ENCODE measurements at places on chromosomes 11 and 22.

DNA sequence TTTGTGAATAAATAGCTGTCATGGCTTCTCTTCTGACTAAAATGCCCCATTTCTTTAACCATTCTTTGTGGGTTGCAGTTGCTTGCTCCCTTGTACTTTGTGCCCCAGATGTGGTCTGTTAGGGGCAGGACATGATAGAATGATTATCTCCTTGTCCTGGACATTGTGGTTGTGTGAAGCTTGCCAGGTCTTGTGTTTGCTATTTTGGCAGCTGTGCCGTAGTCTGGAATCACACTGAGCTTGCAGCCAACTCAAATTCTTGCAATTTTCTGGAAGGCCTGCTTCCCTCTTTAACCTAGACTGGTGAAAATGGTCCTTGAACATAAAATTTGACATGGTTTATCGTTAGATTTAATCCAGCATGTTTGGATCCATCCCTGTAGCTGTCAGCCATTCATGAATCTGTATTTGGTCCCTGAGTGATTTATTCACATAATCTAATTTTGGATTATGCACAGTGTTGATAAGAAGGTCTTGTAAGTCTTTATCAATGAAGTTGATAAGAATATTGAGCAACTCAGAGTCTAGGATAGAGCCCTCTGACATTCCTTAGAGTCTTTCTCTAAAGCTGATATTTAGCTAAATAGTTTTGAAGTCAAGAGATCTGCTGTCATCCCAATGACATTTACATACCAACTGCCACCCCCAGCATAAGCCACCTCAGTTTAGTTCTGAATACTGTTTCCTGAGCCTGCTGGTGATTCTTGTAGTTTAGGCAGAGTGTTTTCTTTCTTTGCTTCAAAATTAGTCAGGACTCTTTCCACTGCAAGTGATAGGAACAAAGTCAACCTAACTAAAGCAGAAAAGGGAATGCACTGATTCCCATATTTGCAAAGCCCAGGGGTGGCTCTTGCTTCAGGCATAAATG lies 9.8 kb downstream of the SPON1 start:
- DNase-seq = no peak

GRCh38 chr11:96969251-96969650 lies 579.4 kb downstream of the JRKL start:
- no peak for DNase-seq

DNA sequence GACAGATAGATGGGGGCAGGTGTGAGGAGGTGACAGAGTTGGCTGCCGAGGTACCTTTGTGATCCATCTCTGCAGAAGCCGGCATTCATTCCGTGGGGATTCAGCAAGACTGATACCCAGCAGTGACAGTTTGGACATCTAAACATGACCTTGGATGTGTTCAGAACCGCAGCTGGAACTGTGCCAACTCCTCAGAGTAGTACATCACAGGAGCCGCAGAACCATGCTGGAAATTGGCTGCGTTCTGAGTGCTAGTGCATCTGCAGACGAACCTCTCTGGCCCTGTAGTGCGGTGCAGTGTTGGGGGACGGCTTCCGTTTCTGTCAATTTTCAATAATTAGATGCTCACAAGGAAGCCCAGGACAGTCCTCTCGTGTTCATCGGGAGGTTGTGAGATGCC lies 772.1 kb downstream of the NTM start:
- DNase-seq = no peak

DNA sequence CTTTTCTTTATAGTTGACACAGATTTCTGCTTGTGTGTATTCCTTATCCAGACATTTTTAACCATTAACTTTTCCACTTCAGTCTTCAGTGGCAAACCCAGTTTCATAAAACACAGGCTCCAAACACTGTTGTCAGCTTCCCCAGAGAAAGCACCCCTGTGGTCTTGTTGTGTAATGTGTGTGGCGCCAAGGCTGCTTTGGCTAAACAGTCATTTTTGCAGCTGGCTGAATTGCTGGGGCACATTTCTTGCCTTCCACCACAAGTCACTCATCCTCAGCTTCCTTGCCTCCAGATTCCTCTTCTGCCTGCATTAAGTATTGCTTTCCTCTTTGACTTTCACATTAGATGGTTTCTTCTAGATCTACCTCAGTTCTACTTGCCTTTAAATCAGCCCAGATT lies 40.5 kb downstream of the ARHGAP1 start:
- no peak for DNase-seq

DNA sequence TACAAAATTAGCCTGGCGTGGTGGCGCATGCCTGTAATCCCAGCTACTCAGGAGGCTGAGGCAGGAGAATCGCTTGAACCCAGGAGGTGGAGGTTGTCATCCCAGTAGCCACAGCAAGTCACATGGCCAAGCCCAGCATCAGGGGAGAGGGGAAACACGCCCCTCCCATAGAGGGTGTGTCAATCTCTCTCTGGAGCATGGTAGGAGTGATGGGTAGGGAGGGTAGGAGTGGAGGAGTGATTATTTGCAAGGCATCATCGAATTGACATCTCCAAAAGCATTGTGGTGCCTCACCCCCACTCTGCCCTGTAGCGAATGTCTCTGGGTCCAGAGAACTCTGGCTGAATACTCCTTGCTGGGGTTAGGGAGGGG lies 6.1 kb upstream of the SSTR3 start:
- no peak for DNase-seq

GRCh38 chr22:38468443-38469305 lies 778 bp downstream of the KDELR3 start:
- no peak for DNase-seq

- no peak for DNase-seq
Measured at GRCh38 chr22:27003297-27003696, 345.9 kb downstream of the MIAT start.

- no peak for DNase-seq
Measured at GRCh38 chr11:839875-840617, 2.3 kb downstream of the POLR2L start.

- no peak for DNase-seq
Measured at GRCh38 chr22:47194476-47195155, 432.2 kb downstream of the TBC1D22A start.

GRCh38 chr11:122618927-122619326 lies 36.6 kb upstream of the UBASH3B start:
- DNase-seq = no peak

DNA sequence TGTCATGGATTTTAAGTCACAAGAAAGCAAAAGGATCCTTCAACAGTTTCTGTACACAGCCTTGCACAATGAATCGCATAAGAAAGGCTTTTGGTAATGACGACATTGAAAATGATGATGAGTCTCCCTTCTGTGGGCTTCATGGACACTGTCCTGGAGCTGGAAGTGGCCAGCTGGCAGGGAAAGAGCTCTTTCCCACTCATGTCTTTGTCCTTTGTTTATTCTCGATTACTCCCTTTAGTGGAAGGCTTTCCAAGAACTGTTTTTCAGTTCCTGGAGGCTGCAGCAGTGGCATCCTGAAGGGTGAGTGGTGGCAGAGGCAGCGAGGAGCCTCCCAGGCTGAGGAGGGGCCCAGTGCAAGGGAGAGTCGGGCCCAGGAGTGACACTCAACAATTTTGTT lies 505.2 kb downstream of the NTM start:
- no peak for DNase-seq

DNA sequence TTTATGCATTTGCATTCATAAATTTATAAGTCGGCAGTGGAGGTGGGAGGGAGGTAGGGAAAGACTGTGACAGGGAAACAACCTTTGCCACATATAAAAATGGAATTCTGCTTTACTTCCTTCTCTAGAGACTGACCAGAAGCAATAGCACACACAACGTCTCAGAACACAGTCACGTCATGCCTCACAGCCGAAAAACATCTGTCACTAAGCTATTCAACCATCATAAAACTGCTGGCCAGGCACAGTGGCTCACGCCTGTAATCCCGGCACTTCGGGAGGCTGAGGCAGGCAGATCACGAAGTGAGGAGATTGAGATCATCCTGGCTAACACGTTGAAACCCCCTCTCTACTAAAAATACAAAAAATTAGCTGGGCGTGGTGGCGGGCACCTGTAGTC lies 101.0 kb upstream of the CHRM4 start:
- no peak for DNase-seq

GRCh38 chr11:45658292-45658991 lies 7.0 kb downstream of the CHST1 start:
- no peak for DNase-seq

DNA sequence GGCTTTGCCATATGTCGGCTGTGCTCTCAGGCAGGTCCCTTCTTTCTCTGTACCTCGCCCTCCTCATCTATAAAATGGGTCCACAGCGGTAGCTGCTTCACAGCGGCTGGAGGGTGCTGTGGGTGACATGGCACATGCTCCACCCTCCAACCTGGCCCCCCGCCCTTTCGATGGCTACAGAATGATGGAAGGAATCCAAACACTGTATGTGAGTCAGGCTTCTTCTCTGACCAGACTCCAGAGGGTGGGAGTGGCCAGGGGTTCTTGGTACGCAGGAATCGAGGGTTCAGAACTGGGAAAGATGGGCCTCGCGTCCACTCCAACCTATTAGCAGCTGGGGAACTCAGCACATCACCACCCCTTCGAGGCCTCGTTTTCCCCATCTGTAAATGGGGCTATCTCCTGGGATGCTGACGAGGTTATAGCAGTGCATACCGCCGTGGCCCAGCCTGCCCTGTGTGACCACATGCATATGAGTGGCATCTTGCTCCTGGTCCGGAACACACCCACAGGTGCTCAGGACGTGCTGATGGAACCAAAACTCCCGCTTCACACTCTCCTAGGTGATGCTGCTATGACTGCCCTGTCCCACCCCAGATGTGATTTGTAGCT lies 26.4 kb downstream of the MN1 start:
- no peak for DNase-seq

- no peak for DNase-seq
Measured at GRCh38 chr11:87299041-87299481, 261.3 kb downstream of the TMEM135 start.

DNA sequence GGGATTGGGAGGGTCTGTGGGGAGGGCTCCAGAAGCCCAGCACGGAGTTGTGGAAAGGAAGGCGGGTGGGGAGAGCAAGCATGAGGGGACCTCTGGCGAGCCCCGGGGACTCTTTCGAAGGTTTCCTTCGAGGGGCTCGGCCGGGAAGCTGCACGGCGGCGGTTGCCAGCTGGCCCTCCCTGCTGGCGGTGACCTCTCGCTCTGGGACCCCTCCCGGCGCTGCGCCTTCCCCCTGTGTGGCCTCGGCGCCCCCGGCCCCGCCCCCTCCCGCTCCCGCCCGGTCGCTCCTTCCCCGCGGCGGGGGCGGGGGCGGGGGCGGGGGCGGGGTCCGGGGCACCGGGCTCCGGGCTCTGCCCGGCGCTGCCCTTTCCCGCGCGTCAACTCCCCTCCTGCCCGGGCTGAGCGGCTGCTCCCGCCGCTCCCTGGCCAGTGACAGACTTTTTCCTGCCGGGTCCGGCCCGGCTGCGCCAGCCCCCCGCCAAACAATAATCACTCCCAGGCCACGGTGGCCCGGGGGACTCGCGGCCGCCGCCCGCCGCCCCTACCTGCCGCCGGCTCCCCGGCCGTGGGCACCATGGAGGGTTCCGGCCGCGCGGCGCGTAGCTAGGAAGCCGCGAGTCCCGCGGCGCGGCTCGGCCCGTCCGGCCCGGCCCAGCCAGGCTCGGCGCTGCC lies 941 bp downstream of the CLCF1 start:
- DNase-seq = no peak

GRCh38 chr11:48270621-48271020 lies 7.0 kb downstream of the OR4X1 start:
- no peak for DNase-seq

DNA sequence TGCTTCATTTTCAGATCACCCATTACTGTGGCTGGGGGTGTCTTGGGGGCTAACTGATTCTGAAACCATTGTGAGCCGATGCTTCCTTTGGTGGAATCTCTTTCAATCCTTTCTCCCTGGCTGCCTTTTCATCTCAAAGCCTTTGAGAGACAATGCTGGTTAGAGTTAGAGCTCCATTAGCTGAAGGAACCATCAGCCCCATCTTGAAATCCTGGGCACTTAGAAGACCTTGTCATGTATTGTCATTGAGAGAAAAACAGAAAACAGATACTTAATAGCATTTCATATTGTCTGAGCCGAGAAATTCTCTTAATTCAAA lies 6.7 kb downstream of the TEAD1 start:
- DNase-seq = no peak

DNA sequence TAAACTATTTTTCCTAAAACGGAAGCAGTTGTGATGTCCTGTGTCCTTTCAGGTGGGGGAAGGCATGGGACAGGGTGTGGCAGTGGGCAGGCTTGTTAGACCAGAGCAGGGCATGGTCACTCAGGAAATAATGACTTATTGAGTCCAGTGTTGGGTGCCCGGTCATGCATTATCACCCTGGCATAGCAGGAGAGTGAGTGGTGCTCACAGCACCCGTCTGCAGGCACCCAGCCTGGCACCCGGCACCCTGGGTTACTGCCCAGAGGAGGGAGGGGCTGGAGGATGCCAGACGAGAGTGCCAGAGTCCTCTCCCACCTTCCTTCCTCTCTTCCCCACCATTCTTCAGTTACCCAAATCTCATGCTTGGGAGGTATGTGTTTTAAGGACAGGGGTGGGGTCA lies 59.1 kb downstream of the ST3GAL4 start:
- DNase-seq = no peak

DNA sequence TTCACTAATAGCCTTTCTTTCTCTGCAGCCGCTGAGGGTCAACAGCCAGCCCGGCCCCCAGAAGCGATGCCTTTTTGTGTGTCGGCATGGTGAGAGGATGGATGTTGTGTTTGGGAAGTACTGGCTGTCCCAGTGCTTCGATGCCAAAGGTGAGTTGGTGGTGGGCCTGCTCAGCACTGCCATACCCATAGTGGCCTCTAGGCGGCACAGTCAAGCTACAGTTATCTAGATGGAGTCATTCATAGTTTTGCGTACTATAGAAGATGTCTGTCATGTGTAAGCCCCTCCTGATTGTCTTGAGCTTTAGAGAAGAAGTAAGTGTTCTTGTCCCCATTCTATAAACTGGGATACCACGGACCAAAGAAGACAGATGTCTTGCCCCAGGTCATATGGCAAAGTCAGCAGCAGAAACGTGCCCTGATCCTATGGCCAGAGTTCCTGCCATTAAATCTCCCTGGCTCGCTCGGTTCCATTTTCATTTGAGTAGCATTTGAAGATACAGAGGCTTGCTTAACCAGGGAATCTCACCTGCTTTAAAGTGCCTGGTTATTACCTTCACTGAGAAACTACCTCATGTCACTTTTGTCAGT lies 42.1 kb upstream of the CRTAM start:
- peak; percentile 52 for DNase-seq

DNA sequence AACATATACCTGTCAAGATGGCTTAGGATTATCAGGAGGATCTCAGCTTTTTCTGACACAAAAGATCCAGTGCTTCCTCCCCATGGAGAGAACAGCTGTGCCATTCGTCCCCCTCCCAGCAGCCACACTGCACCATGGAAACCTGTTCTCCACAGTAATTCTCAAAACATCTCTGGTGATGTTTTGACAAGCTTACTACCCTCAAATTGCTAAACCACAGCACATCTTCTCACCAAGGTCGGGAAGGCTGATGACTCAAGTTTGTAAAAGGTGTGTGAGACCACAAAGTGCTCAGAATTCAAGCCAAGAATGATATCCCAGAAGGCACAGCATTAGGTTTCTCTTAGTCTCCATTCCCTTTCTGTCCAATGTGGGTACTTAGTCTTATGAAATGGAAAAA lies 3.9 kb upstream of the RAB38 start:
- no peak for DNase-seq

DNA sequence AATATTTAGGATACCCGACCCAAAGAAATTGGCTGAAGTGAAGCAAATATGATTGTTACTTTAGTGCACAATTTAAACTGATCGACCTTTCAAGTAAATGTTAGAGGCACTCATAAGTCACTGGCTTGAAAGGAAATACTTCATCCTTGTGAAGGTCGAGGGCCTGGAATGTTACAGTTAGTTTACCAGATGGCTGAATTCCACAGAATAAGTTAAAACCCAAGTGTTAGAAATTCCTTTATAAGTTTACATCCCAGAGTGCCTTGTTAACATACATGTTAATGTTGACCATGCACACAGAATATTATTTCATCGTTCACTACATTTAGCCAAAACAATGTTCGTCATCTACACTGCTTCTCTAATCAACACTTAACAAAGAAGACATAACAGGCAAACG lies 235.5 kb upstream of the ANO3 start:
- no peak for DNase-seq
